Stimulated activated naive B cell treated with anti-CD40 and anti-IgM and Interleukin-4, amounts not matched to agents 10 μg/mL and 1 μg/mL and 100 μg/mL, for 72 hours (primary cell): ENCODE measurements at places on chromosomes 7 and 10.

DNA sequence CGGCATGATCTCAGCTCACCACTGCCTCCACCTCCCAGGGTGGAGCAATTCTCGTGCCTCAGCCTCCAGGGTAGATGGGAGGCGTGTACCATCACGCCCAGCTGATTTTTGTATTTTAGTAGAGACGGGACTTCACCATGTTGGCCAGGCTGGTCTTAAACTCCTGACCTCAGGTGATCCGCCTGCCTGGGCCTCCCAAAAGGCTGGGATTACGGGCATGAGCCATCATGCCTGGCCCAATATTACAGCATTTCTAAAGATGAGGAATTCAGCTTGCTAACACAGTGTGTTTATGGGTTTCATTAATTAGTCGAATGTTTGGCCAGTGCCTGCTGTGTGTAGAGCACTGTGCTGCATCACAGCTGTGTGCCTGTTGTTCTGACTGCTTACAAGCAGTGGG lies 3.7 kb downstream of the WDR37 start:
- H3K4me3 ChIP-seq, result no peak overlapping the region
- H3K36me3 ChIP-seq, result peaks cover 23% of the 10 kb centered on the region
- H3K27me3 ChIP-seq, result no peaks in the 10 kb centered on the region
- peaks cover 34% of the 10 kb centered on the region for H3K4me1 ChIP-seq

GRCh38 chr7:7652798-7653540 lies 12.4 kb downstream of the UMAD1 start:
- peaks cover 47% of the 10 kb centered on the region for H3K4me1 ChIP-seq
- H3K27me3 ChIP-seq, result no peaks in the 10 kb centered on the region
- H3K36me3 ChIP-seq, result peaks cover 23% of the 10 kb centered on the region
- H3K4me3 ChIP-seq, result no peak overlapping the region
- DNase-seq, result no peak
- H3K27ac ChIP-seq, result no peak overlapping the region

DNA sequence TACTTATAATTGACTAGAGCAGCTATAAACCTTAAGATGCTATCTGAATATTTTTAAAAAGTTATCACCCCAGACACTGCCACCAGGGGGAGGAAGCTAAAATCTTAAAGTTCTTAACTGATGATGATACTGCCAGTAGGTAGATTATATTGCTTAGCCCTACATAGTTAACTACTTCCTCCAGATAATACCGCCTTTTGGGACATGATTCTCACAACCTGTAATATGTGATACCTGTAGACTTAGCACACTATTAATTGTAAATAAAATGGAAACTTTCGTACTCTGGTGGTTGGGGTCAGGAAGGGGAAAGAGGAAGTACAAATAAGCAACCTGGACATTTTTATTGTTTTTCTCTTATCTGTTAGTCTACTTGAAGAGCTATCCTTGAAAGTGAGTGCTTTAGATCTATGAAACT lies 268.9 kb downstream of the ADK start:
- peaks cover 47% of the 10 kb centered on the region for H3K36me3 ChIP-seq
- H3K27me3 ChIP-seq, result no peaks in the 10 kb centered on the region
- no peak overlapping the region for H3K4me3 ChIP-seq
- peak overlapping the region; percentile 59 for H3K27ac ChIP-seq
- peaks cover 16% of the 10 kb centered on the region for H3K4me1 ChIP-seq

- no peak overlapping the region for H3K27ac ChIP-seq
- H3K4me3 ChIP-seq, result no peak overlapping the region
- DNase-seq, result no peak
- H3K27me3 ChIP-seq, result peaks cover 5% of the 10 kb centered on the region
- H3K36me3 ChIP-seq, result peaks cover 15% of the 10 kb centered on the region
- peaks cover 7% of the 10 kb centered on the region for H3K4me1 ChIP-seq
Observed at GRCh38 chr7:43864126-43864525, 5.2 kb downstream of the MRPS24 start.

GRCh38 chr10:116719804-116720203 lies 22.6 kb downstream of the HSPA12A start:
- peaks cover 12% of the 10 kb centered on the region for H3K27me3 ChIP-seq
- DNase-seq, result no peak
- no peaks in the 10 kb centered on the region for H3K4me1 ChIP-seq
- H3K27ac ChIP-seq, result no peak overlapping the region
- H3K4me3 ChIP-seq, result no peak overlapping the region

GRCh38 chr7:70762696-70763095 lies 369.2 kb upstream of the GALNT17 start:
- H3K36me3 ChIP-seq, result peaks cover 16% of the 10 kb centered on the region
- peaks cover 34% of the 10 kb centered on the region for H3K4me1 ChIP-seq
- H3K27ac ChIP-seq, result no peak overlapping the region
- no peak overlapping the region for H3K4me3 ChIP-seq
- H3K27me3 ChIP-seq, result no peaks in the 10 kb centered on the region
- no peak for DNase-seq

DNA sequence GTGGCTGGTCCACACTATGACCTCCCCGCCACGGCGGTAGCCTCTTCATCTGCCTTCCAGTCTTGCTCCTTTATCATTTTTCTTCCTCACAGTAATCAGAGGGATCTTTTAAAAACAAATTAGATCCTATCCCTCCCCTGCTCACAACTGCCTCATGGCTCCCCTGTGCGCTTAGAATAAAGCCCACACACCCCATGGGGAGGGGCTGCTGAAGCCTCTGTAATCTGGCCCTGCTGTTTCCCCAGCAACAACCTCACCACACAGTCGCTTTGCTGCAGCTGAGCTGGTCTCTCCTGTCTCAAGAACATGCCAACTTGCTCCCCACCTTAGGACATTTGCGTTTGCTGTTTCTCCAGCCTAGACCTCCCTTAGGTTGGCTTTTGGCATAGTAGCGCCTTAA lies 41.0 kb downstream of the SP8 start:
- H3K27me3 ChIP-seq, result peaks cover 15% of the 10 kb centered on the region
- H3K36me3 ChIP-seq, result no peaks in the 10 kb centered on the region
- no peaks in the 10 kb centered on the region for H3K4me1 ChIP-seq
- H3K27ac ChIP-seq, result peak overlapping the region; percentile 48
- DNase-seq, result no peak
- no peak overlapping the region for H3K4me3 ChIP-seq

DNA sequence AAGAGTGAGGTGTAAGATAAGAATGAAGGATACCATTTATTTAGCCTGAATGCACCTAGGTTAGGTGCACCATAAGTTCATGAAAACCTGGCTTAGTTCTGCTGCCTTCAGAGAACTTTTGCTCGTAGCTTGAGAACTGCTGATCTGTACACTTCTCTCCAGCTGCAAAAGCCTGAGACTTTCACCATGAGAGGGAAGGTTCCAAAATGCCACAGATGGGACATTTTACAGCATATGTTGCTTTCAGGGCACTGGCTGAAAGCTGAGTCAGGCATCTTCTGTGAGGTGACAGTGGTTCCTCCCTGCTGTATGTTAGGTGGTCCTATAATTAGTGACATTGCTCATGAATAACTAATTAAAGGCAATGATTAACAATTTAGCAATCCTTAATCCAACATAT lies 298.3 kb downstream of the GALNT17 start:
- H3K27me3 ChIP-seq, result no peaks in the 10 kb centered on the region
- DNase-seq, result no peak
- no peak overlapping the region for H3K4me3 ChIP-seq
- H3K36me3 ChIP-seq, result no peaks in the 10 kb centered on the region
- H3K4me1 ChIP-seq, result no peaks in the 10 kb centered on the region

DNA sequence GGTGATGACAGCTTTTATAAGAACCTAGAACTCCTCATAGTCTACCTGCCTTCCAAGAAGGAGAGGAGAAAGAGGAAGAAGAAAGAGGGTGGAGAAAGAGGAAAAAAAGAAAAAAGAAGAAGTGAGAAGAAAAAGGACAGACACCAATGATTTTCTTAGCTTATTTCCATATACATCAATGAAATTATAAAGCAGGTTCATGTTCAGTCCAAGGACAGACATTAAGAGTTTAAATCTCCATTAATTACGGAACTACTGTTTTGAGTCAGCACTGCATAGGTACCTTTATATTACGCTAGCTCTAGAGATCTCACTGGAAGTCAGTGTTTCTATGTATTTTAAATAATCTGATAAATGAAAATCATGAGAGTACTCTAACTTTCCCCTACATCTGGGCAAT lies 309.0 kb upstream of the HGF start:
- H3K27ac ChIP-seq, result no peak overlapping the region
- H3K4me1 ChIP-seq, result no peaks in the 10 kb centered on the region
- DNase-seq, result no peak
- no peak overlapping the region for H3K4me3 ChIP-seq
- H3K36me3 ChIP-seq, result no peaks in the 10 kb centered on the region

- H3K36me3 ChIP-seq, result no peaks in the 10 kb centered on the region
- peaks cover 16% of the 10 kb centered on the region for H3K27me3 ChIP-seq
- no peaks in the 10 kb centered on the region for H3K4me1 ChIP-seq
- DNase-seq, result no peak
- H3K27ac ChIP-seq, result no peak overlapping the region
Observed at GRCh38 chr7:40175725-40176510, 41.1 kb downstream of the SUGCT start.

- H3K27ac ChIP-seq, result no peak overlapping the region
- no peaks in the 10 kb centered on the region for H3K36me3 ChIP-seq
- H3K27me3 ChIP-seq, result peaks cover 17% of the 10 kb centered on the region
- peak; percentile 3 for DNase-seq
Observed at GRCh38 chr7:156473476-156474240, 166.9 kb upstream of the RNF32 start.

DNA sequence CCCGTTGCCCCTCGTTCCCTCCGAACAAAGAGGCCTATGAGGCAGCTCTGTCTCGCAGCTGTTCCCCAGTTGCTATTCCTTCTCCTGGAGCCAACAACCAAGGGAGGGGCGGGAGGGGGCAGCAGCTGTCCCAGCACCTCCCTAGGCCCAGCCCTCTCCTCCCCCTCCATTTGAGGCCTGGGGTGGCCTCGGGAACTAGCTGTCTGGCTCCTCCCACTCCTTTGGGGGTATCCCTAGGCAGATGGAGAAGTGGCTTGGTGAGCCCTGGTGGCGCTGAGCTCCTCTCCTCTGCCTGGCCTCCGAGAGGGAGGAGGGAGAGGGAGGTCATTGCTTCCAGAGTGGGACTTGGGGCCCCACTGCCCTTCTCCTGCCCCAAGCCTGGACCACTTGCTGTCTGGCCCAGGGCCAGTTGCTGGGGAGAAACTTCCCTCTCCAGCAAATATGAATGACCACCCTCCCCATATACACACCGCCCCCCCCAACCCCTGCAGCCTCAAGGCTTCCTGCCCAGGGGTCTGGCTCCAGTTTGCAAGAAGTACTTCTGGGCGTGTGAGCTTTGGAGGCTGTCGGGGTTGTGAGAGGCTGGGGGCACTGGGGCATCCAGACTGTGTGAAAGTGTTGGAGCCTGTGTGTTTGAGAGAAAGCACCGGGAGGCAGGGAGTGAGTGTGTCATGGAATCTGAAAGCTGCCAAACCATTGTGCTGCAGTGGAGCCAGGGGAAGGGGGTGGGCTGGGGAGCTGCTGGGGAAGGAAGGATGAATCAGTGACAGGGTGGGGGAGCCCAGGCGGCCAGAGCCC lies 3.1 kb downstream of the FLNC start:
- H3K27ac ChIP-seq, result no peak overlapping the region
- DNase-seq, result no peak
- H3K27me3 ChIP-seq, result peaks cover 65% of the 10 kb centered on the region
- no peaks in the 10 kb centered on the region for H3K36me3 ChIP-seq
- H3K4me1 ChIP-seq, result peaks cover 23% of the 10 kb centered on the region

DNA sequence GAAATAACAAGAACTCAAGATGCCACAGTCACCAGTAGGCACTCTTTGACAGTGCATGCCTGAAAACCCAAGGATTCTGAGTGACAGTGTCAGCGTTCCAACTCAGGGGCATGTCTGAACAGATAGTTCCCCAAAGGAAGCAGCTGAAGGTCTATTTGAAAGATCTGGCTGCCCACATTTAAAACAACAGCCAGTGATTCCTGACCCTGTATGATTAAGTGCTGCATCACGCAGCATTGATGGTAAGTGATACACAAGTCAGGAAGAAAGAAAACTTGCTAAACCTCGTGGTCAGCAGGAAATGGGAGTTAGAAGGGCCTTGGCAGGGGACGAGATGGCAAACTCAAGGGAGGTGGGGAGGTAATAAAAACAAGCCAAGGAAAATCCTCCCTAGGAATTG lies 1013.1 kb downstream of the TYW1 start:
- H3K4me3 ChIP-seq, result no peak overlapping the region
- no peaks in the 10 kb centered on the region for H3K4me1 ChIP-seq
- no peaks in the 10 kb centered on the region for H3K27me3 ChIP-seq
- DNase-seq, result no peak
- H3K36me3 ChIP-seq, result no peaks in the 10 kb centered on the region
- no peak overlapping the region for H3K27ac ChIP-seq

DNA sequence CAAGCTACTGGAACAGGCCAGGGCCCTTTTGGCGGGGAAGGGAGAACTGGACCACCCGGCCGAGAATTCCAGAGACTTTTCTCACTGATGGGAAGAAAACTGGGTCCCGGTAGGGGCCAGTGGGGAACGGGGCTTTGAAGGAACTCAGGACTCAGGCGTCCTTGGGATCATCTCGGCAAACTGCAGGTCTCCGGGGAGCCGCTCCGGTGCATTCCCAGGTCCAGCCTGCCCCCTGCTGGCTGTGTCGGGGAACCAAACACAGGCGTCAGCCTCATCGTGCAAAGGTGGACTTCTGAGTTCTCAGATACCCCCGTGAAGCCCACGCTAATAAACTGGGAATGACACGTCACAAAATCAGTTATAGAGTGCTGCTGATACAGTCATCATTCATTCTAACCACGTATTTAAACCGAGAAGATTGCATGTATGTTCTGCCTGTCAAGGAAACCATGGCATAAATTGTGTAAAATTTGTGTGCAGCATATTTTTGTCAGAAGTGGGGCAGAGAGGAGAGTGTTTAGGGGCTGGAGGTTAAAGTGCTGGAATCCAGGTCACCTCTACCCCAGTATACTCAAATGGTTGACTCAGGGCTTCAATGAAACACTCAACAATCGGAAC lies 76.1 kb upstream of the CPXM2 start:
- H3K27ac ChIP-seq, result no peak overlapping the region
- H3K27me3 ChIP-seq, result peaks cover 67% of the 10 kb centered on the region
- H3K36me3 ChIP-seq, result no peaks in the 10 kb centered on the region
- no peak overlapping the region for H3K4me3 ChIP-seq

GRCh38 chr10:52252307-52252706 lies 61.8 kb upstream of the DKK1 start:
- H3K4me1 ChIP-seq, result no peaks in the 10 kb centered on the region
- no peaks in the 10 kb centered on the region for H3K27me3 ChIP-seq
- no peak for DNase-seq
- H3K36me3 ChIP-seq, result no peaks in the 10 kb centered on the region
- no peak overlapping the region for H3K4me3 ChIP-seq

DNA sequence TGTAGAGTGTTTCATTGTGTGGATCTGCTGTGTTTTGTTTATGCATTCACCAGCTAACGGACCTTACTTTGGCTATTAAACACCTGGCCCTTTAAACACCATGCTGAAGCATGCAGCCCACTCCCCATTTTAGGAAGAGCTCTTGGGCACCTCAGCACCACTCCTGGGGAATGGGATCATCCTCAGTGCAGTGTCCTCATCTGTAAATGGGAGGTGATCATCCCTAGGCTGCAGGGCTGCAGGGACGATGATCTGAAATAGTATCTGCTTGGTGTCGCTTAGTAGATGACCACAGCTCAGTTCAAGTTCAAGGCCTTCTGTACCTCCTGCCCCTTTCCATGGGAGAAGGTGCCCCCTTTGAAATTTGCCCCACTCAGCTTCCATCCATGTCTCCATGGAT lies 229.9 kb downstream of the TCF7L2 start:
- no peak overlapping the region for H3K4me3 ChIP-seq
- no peaks in the 10 kb centered on the region for H3K36me3 ChIP-seq
- H3K27me3 ChIP-seq, result no peaks in the 10 kb centered on the region
- peaks cover 8% of the 10 kb centered on the region for H3K4me1 ChIP-seq
